ENCODE measurements at places on chromosomes 5 and 9.

- no peak for DNase-seq
These were observed 427.1 kb downstream of the DTWD2 start for GRCh38 chr5:118561235-118561634.

- no peak for DNase-seq
These were observed 57.2 kb downstream of the EXD3 start for GRCh38 chr9:137365552-137366444.

DNA sequence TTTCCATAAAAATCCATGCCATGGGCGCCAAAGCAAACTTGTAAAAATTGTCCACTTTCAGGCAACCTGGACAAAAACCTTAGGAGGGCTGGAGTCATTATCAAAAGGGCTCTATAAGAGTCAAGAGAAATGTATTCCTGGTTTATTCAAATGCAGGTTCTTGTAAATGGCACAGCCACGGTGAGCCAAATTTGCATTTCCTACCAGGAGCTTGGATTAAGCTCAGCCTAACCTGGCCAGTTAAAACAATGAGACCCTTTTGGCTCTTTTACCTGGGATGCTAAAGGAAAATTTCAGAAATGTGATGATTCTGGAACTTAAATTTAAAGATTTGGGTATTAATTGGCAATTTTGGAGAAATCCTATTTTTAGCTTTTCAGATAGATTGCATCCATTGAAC lies 8.9 kb upstream of the ZNF474 start:
- no peak for DNase-seq

DNA sequence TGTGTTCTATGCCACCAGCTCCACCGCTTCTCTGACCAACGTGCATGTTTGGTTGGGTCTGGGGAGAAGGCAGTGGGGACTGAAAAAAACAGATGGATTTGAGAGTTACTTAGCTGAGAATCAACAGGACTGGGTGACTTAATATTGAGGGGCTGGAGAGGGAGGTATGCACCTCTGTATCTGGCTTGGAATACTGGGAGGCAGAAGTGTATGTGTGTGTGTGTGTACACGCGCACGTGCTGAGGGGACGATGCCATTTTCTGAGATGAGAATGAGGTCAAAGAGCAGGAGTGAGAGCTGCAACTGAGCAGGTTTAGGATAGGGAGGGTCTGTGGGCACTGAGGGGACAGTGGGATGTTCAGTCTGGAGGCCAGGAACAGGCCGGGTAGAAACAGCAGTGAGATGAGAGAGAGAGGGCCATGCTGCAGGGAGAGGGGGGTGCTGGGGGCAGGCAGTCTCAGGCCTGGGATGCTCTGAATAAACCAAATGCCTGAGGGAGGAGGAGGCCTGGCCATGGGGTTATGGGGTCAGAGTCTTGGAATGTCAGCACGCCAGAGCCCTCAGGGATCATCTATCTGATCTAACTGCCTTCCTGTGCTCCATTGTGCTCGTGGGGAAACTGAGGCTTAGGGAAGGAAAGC lies 14.0 kb downstream of the PDGFRB start:
- no peak for DNase-seq

DNA sequence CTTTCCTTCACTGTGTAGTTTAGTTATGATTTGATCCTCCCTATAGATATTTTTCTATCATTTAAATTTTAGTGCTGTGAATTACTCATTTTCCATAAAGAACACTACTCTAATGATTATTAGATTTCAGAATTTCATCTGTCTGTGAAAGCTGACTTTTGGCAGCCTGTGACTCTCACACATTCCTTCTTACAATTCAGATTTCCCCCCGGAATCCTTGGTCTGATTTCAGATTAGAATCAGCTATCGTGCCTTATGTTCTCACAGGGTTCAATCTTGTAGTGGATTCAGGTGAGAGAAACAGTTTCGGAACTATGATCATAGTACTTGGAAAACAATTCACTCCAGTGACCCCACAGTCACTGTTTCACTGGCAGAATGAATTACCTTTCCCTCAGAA lies 26.2 kb downstream of the ZNF474 start:
- DNase-seq: no peak

GRCh38 chr9:95103281-95103771 lies 214.2 kb downstream of the FANCC start:
- DNase-seq: no peak

GRCh38 chr9:128006332-128006996 lies 25.7 kb upstream of the EEIG1 start:
- DNase-seq: no peak

- DNase-seq: no peak
These were observed 23.4 kb downstream of the CPLX2 start for GRCh38 chr5:175894793-175895192.

Data from C1 segment of cervical spinal cord (tissue), 14 donors.